ENCODE measurements at places on chromosomes 4 and X.

GRCh38 chr4:110487873-110488272 is 11.9 kb downstream of the ENPEP start:
- DNase-seq, result no peak

DNA sequence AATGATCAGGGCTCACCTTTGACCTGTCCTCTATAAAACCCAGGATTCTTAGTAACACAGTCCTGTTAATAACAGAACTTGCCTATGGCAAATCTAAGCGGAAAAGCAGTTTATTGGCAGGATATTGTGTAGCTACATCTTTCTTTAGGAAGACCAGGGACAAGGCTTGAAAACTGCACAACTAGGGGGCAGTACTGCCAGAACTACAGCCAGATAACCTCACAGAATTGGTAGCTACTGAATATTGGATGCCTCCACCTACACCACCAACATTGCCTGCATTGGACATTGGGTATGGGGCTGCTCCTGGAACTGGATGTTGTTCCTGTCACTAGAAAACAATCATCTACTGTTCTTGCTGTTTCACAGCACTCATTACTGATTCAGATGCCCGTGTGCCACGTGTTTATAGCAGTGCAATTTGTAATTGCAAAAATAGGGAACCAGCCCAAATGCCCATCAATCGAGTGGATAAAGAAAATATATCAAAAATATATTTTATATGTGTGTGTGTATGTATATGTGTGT is 47.4 kb downstream of the REPS2 start:
- no peak for DNase-seq

DNA sequence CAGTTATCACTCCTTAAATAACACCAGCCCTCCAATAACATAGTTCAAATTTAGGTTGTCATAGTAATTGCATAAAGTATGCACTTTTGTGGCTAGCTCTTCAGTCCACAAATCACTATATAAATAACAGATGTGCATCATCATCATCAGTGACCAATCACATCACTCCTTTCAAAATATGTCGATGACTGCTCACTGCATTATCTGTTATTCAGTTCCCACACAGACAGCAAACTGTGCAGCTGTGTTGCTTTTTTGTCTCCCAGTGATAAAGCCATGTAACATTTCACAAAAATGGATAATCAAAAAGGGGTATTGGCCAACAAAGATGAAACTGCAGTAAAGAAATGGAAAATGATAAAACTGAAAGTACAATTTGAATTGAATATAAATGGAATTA is 205.4 kb downstream of the DCLK2 start:
- no peak for DNase-seq

DNA sequence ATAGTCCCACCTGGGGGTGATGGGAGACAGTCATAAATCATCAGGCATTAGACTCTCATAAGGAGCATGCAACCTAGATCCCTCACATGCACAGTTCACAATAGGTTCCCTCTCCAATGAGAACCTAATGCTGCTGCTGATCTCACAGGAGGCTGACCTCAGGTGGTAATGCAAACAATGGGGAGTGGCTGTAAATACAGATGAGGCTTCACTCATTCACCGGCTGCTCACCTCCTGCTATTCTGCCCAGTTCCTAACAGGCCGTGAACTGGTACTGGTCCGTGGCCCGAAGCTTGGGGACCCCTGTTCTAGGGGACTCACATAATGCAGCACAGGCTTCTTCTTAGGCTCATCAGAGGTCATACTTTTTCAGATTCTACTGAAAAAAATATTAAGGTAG is 625.9 kb upstream of the AGA start:
- no peak for DNase-seq

DNA sequence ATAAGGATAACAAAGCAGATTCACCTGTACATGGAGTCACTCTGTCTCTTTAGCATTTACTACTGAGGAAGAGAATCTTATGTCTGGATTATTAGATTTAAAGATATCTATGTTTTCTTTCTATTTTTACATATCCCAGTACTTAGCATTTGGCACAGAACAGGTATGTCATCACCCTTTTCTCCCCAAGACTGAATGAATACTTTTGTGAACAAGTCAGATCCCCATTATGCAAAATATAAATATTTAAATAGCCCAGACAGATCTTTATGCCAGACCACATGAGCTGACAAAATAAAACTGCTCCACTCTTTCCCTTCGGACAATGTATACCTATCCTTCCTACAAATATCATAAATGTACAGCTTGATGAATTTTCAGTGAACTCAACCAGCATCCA is 94.5 kb downstream of the CASK start:
- no peak for DNase-seq
